Right lung (tissue), 10 donors: ENCODE measurements at places on chromosomes 6 and 20.

DNA sequence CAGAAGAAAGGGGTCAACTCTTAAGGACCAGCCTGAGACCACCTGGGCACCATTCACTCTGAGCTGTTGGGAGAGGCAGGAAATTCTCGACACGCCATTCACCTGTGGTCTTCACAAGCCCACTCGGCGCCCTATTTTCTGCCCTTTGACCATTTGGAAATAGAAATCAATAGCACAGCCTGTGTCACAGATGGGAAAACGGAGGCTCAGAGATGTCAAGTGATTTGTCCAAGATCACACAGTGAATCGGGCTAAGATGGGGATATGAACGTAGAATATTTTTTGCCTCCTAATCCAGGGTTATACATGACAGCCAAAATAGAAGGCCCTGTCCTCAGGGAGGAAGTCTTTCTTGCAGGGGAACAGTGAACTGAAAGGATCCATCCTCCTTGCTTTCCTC is 3.0 kb upstream of the APOBEC2 start:
- no peak for DNase-seq

DNA sequence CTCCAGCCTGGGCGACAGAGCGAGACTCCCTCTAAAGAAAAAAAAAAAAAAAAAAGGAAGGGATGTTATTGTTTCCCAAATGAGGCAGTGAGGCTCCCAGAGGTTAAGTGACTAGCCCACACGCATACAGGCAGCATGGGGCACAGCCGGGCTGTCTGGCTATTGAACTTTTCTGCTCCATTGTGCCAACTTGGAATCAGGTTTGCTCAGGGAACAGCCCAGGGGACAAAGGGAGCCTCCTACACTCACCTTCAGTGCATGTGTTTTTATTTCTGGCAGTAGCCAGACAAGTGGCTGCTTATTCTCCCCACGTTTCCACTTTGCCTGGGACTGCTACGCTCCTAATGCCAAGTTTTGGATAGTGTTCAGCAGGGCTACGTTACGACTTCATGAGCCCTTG is 10.7 kb downstream of the ETV7 start:
- DNase-seq, result no peak

DNA sequence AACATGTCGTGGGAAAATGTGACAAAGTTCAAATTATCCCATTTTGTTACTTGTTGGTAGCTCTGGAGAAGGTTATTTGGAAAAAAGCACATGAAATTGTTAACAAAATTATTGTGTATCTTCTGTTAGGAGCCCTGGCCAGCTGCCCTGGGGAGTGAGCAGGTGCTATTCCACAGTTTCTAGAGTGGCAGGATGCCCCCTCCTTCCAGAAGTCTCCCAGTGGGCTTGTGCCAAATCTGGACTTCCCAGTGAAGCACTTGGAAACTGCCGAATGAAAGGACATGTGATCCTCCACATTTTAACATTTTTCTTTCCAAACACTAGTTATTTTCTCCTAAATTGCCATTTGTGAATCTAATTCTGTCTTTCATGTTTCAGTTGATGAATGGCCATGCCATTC is 66.9 kb upstream of the CLDN20 start:
- no peak for DNase-seq

DNA sequence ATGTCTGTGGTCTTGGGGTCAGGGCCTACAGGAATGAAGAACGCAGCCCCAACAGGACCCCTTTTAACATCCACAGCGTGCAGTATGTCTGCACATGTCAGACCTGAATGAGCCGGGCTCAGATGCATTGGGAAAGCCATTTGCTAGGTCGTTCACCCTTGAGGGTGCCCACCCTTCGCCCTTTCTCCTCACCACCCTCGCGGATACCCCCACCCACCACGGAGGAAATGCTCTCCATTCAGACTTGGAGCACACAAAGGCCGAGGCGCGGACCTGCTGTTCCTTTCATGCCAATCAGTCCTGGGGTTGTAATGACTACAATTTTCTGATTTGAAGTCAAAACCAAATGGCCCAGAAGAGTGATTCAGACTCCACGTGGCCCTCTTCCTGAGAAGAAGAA is 62.7 kb downstream of the EDN3 start:
- DNase-seq, result no peak

GRCh38 chr20:33252460-33252859 is 16.7 kb downstream of the BPIFA1 start:
- DNase-seq, result no peak

DNA sequence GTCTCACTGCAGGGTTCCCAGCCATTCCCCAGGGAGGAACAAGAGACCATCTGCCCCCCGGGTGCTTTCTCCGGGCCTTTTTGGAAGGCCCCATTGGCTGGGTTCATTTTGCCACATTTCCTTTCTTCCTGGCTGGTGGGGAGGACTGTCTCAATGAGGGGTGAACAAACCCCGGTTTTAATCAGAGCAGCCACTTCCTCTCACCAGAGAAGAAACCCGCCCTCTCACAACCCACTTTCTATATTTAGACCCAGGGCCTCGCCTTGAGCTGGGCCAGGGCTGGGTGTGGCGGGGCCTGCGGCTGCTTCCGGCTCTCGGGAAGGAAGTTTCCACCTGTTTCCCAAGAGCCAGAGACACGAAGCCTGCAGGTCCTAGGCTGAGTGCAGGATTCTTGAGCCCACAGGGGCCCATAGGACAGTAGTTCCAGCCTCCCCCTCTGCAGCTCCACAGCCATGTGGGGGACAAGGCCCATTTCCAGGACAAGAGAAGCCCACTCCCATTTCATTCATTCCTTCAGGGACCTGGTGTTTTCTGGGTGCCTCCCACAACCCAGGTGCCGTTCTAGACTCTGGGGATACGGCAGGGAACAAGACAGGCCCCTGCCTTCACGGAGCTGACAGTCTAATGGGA is 41.8 kb downstream of the RBM38 start:
- no peak for DNase-seq

DNA sequence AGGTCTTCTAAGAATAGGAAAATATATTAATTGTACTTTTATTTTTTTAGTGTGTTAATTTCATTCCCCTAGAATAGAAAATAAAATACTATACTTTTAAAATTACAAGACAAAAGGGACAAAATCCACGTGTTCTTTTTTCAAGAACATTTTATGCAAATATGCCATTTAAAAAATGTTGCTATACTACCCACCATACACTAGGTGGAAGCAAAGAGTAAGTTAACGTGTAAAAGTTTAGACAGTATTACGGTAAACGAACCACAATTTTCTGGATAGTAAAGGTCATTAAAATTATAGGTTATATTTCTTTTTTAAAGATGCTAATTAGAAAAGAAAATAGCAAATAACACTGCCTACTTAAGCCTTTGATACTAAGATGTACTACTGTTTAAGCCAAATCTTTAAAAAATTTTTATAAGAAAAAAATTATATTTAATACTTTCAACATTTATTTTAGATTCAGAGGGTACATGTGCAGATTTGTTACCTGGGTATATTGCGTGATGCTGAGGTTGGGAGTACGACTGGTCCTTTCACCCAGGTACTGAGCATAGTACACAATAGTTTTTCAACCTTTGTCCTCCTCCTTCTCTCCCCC is 287.6 kb downstream of the PHF3 start:
- DNase-seq, result no peak

- no peak for DNase-seq
These were observed 115.4 kb downstream of the SYCP2 start for GRCh38 chr20:59817846-59818615.

DNA sequence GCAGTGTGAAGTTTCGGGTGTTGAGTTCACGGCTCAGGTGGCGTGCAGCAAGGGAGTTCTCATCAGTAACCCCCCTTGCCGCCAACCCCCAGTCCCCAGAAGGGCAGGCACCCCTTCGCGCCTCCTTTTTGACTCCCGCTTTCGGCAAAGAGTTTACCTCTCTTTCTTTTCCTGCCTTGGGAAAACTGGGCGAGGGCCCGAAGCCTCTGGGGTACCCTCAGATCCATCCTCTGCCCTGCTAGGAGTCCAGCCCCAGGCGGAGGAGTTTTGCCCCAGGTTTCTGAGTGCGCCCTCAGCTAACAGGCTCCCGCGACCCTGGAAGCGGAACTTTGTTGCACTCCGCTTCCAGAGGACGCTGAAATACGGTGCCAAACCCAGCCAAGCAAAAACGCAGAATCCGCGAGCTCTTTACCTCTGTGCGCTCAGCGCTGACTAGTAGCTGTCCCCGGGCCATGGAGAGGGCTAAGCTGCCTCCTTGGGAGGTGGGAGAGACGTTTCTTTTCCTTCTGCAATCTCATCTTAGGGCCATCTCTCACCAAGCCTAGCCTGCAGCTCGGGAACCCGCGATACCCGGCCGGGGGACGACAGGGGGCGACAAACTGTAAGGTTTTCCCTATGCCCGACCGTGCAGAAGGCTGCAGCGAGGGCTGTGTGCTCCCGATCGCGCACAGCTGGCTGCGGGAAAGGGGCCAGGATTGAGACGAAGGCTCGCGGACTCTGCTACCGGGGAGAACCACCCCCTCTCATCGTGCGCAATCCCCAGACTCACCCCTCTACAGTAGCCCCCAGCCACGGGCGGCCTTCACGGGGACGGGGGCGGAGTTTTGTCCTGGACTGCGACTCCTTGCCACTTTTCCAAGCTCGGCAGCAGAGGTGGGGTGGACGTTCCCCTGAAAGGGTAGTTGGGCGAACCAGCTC is 2.7 kb upstream of the PAX1 start:
- DNase-seq, result peak; percentile 70

DNA sequence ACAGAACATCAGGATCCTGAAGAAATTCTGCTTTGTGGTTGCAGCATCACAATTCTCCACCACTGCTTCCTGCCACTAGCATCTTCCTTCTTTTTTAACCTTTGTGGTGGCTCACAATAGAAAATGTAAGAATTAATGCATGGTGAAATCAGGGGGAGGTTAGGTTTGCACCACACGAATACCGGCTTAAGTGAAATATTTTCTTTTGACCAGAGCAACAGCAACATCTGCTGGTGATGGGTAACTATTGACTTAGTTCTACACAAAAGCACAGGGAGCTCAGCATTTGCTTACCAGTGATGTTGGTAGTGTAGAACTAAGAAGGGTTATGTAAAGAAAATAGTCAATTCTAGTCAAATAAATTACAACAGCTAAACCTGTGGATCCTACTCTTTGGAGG is 280.5 kb downstream of the SYNE1 start:
- no peak for DNase-seq

- peak; percentile 74 for DNase-seq
These were observed 52.2 kb upstream of the FAM83C start for GRCh38 chr20:35344354-35344837.

DNA sequence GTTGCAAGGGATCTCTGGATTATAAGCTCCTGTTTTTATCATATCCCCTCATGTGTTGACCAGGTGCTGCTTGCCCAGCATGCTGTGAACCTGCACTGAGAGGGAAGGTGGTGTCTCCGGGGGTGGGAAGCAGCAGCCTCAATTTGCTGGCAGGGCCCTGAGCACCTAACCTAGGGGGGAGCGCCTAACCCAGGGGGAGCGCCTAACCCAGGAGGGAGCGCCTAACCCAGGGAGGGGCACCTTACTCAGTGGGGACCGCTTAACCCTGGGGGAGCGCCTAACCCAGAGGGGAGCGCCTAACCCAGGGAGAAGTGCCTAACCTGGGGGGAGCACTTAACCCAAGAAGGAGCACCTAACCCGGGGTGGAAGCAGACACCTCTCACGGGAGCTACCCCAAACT is 83.3 kb upstream of the QKI start:
- no peak for DNase-seq

DNA sequence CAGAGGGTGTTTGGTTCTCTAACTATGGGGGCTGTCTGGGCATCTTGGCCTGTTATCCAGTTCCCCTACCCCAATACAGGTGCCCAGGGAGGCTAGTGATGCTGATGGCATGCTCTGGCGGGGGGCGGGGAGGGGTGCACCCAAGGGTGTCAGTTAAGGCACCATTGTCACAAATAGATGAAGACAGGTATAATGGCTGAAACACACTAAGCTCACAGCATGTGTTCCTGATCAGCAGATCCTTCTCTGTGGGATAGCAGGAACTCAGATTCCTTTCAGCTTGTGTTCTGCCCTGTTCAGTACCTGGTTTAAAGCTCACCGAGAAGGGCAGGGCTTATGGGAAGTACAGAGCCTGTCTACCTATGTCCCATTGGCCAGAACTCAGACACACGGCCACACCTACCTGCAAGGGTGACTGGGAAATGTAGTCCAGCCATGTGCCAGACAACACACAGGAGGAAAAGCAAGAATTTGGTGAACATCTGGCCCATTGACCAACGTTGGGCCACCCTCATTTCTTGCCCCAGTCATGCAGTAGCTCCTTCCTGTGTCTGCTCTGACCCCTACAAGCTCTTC is 3.4 kb upstream of the RSPO4 start:
- DNase-seq, result no peak

GRCh38 chr20:11249683-11250082 is 575.9 kb upstream of the JAG1 start:
- no peak for DNase-seq

- DNase-seq, result no peak
These were observed 49.7 kb downstream of the SLC22A23 start for GRCh38 chr6:3406891-3407809.

- DNase-seq, result peak; percentile 80
These were observed at the start of gene BMP6 for GRCh38 chr6:7725849-7726415. TSS of gene BMP6 (plus strand) at chr6:7726099. CDS start at chr6:7726956, 857 bp downstream.

DNA sequence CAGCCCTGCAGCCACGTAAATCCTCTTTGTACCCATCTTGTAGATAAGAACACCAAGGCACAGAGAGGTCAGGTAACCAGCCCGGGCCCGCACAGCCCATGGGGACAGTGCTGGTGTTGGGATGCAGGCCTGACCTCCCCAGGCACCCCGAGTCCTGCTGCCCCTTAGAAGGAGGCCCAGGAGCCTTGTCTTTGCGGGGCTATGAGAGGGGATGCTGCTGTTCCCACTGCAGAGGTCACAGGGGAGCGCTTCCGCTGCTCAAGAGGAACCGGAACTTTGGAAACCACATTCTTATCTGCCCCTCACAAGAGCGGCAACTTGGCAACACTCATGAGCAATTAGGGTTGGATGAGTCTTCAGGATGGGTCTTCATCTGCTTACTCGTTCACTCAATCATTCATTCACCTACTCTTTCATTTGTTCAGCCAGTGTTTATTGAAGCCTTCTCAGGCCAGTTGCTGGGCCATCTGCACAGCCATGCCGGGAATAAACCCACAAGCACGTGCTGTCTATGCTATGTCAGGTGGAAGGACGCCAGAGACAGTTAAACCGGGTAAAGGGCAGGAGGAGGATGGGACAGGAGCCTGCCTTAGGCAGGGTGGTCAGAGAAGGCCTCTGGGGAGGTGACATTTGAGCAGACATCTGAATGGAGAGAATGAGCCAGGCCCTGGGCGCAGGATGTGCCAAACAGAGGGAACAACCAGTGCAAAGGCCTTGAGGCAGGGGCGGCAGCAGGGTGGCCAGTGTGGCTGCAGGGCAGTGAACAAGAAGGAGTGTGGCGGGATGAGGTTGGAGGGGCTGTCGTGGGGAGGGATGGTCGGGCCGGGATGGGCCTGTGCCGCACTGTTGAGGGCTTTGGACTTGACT is 60.8 kb downstream of the RBM38 start:
- DNase-seq, result no peak

DNA sequence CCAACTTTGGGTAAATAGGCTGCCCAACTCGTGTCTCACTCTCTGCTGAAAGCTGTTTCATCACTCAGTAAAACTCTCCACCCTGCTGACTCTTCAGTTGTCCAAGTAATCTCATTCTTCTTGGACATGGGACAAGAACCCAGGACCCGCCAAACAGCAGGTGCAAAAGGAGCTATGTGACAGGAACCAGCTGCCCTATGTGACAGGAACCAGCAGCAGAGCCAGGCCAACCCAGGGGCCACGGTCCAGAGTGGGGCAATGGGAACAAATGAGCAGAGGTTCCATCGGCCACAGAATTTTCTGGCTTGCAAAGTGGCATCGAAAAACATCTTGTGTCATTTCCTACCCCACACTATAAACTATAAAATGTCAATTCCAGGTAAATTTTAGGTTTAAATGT is 56.5 kb downstream of the MOXD1 start:
- no peak for DNase-seq

GRCh38 chr6:130354322-130354721 is 11.5 kb upstream of the TMEM200A start:
- no peak for DNase-seq

- DNase-seq, result no peak
These were observed 2.4 kb downstream of the BAK1 start for GRCh38 chr6:33577718-33578117.
